ENCODE measurements at places on chromosomes 1 and 21.

- no peak for DNase-seq
These were observed 68.7 kb downstream of the KCNN3 start for GRCh38 chr1:154801234-154802011.

DNA sequence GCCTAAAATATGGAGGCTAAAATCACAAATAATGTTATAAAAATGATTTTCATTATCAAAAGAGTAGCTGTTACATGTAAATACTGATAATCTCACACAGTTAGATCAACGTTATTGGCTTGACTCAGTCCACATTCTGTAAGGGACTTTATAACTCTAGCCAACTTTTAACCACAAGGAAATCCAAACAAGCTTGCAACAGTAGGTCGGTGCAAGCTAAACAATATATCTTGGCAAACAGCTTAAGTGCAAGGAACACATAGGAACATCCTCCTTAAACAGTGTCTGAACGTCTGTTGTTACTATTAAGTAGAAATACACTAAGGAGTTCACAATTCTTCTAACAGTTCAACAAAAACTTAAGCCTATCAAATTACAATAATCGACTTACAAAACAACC, 126.7 kb downstream of the EIF4G3 start:
- DNase-seq = no peak

DNA sequence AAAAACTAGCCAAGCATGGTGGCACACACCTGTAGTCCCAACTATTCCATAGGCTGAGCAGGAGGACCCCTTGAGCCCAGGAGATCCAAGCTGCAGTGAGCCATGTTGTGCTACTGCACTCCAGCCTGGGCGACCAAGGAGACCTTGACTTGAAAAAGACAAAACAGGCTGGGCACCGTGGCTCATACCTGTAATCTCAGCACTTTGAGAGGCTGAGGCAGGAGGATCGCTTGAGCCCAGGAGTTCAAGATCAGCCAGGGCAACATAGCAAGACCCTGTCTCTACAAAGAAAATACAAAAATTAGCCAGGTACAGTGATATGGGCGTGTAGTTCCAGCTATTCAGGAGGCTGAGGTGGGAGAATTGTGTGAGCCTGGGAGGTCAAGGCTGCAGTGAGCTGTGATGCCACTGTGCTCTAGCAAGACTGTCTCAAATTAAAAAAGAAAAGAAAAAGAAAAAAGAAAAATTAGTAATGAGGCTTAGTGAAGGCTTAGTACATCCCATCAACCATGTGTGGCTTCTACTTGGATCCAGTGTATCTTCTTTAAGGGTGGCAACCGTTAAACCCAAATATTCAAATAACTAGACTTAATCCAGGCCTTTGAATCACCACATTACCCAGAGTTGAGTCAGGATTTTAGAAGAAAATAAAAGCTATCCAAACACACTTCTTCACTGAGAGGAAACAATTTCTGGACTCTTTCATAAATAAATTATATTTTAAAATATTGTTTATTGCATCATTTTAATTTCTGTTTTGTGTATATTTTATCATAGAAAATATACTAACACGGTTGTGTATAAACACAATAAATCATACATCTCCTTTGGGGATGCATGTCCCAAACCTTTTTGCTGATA, 74.3 kb upstream of the RAB4A start:
- DNase-seq = no peak

- no peak for DNase-seq
These were observed 22.1 kb downstream of the INSL5 start for GRCh38 chr1:66778969-66779368.

GRCh38 chr1:220458936-220459335, 69.0 kb upstream of the MARK1 start:
- no peak for DNase-seq

DNA sequence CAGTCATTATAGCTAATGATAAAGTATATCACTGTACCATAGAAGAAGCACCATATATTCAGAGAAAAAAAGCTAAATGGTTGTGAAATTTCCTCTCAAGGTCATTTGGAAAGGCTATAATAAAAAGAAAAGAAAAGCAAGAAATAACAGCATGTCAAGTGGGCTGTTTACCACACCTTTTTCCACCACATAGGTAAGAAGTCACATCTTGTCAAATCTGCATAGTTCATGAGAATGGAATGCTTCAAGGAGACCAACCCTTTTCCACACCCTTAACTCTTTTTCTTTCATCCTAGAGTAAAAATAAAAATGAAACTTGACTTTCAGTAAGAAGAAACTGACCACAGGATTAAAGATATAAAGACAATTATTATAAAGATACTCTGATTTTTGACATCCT, 91.2 kb downstream of the ATP6V1G3 start:
- no peak for DNase-seq

DNA sequence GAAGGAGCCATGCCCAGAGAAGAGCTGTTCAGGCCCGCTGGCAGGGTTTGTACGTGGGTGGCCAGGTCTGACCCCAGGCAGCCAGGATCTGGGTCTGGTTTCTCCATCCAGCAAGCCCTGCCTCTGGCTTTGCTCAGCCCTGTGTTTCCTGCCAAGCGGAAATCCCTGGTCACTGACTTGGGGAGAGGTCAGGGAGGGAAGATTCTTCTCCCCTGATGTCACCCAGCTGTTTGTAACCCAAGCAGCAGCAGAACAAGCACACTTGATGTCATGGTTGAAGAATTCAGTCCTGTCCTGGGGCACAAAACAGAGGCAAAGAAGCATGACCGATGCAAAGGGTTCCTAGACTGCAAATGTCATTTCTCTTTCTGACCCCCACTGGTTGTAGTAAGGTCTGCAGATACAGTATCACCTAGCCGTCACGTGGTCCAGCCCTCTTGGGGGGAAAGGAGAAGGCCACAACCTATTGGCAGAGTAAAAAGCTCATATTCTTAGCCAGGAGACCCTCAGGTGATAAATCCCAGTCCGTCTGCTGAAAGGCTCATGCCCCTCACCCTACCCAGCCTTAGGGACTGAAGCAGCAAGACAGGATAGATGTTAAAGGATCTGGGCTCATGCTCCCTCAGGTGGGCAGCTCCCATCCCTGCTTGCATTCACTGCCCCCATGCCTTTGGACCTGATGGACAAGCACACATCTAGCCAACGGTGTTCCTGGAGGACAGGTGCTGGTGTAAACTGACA, 120.9 kb downstream of the SYT2 start:
- DNase-seq = no peak

DNA sequence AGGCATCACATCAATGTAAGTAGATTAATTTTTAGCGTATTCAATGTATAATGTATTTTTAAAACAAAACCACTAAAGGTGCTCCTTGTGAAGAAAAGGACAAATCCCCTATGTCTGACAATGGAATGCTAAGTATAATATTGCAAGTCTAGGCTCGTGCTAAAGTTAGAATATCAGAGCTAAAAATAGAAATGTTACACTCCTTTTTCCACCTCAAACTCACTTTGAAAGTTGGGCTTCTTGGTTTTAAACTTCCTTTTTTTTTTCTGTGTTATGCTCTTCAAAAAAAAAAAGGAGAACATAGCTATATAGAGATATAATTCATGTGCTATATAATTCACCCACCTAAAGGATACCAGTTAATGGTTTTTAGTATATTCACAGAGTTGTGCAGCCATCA, 3.6 kb upstream of the SERBP1 start:
- DNase-seq = no peak

GRCh38 chr1:119831027-119831426, 19.8 kb upstream of the REG4 start:
- DNase-seq = no peak

GRCh38 chr21:39363607-39364555, 15.0 kb upstream of the HMGN1 start:
- no peak for DNase-seq

- no peak for DNase-seq
These were observed 24.8 kb downstream of the IVNS1ABP start for GRCh38 chr1:185292237-185292636.

GRCh38 chr1:208431721-208432120, 187.5 kb upstream of the PLXNA2 start:
- DNase-seq = no peak

DNA sequence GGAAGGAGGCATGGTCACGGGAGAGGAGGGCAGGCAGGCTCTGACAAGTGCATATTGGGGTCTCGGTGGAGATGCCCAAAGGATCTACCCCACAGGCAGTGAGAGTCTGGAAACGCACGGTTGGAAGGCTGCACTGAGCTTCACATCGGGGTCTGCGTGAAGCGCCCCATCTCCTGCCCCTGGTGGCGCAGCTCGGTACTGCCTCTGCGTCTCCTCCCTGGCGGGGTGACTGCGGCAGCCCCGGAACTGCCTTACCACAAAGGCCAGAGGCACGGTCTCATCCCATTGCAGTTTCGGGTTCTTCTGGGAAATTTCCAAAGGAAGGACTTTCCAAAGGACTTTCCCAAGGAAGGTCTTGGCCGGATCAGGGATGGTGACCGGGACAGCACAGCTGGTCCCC, 69.2 kb upstream of the AJAP1 start:
- peak; percentile 76 for DNase-seq

DNA sequence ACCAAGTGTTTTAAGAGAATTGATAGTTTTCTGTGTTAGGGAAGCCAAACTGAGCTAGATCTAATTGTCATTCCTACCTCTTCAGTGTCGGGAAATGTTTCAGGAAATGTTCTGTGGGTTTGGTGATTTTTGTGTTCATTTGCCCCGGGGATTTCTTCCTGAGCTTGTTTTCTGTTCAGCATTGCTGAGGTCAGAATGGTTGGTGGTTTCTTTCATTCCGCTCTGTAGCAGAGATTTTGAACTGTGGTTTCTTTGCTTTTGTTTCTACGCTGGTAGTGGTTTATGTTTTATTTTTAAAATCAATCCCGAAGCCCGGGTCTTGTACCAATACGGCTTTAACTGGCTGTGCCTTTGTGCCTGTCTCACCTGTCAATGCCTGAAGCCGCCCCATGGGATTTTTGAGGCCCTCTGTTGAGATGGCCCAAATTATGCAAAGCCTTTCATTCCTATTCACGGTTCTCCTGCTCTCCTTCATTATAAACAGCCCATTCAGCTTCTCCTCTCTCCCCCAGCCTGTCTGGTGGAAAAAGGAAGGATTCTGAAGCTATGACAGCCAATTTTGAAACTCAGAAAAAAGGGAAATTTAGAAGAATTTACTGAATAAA, 417.2 kb upstream of the KAZN start:
- no peak for DNase-seq

- no peak for DNase-seq
These were observed 25.9 kb downstream of the PCNX2 start for GRCh38 chr1:233269656-233270055.

GRCh38 chr1:207882692-207883091, 28.2 kb downstream of the CD34 start:
- DNase-seq = no peak

DNA sequence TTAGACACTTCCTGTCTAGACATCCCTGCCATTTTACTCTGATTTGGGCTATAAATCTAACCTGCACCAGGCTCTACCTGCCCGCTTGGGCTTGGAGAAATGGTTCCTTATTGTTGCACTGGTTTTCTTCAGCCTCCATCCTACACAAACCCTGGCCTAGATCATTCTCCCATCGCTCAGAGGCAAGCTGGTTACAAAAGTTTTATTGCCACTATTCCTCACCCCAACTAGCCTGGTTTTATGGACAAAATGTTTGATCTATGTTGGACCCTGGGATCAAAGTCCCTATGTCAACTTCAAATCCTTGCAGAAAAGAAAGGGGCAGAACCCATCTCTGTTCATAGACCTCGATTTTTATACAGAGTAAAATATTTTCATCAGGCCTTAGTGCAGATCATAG, 31.5 kb upstream of the MTF2 start:
- DNase-seq = no peak

DNA sequence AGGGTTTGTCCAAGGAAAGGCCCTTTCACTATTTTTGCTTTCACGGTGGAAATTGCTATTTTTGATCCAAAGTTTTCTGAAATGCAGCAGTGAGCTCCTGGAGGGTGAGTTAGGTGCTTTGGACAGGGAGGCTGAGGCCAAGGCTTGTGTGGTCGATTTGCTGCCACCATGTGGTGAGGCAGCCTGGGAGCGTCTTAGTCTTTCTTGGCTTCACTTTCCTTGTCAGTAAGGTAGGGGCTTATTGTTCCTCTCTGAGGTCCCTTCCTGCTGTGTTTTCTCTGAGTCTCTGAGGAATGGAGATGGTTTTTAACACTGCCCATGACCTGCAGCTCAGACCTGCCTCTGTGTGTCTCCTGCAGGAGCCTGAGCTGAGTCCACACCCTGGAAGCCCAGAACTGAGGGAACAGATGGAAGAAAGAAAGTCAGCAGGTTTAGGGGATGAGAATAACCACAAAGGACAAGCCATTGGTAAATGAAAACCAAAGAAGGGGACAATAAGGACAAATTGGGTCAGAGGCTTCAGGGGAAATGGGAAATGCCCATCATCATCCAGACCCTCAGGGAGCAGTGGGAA, 20.1 kb upstream of the S100A10 start:
- DNase-seq = peak; percentile 78

DNA sequence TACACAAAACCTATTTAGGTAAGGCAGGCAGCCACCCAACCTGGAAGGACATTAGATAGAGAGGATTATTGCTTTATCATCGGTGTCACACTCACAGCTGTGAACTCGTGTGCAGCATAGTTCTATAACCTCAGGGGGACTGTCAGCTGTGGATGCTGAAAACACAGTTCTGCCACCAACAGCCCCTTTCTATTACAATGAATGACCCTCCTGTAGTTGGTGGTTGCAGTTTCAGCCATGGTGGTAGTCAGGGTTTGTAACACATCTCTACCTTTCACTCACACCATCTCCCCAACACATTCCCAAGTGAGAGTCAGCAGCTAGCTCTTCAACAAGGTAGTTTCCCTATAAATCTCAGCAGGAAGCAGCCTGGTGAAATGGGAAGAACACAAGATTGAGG, 136.8 kb downstream of the ZC3H11B start:
- no peak for DNase-seq

DNA sequence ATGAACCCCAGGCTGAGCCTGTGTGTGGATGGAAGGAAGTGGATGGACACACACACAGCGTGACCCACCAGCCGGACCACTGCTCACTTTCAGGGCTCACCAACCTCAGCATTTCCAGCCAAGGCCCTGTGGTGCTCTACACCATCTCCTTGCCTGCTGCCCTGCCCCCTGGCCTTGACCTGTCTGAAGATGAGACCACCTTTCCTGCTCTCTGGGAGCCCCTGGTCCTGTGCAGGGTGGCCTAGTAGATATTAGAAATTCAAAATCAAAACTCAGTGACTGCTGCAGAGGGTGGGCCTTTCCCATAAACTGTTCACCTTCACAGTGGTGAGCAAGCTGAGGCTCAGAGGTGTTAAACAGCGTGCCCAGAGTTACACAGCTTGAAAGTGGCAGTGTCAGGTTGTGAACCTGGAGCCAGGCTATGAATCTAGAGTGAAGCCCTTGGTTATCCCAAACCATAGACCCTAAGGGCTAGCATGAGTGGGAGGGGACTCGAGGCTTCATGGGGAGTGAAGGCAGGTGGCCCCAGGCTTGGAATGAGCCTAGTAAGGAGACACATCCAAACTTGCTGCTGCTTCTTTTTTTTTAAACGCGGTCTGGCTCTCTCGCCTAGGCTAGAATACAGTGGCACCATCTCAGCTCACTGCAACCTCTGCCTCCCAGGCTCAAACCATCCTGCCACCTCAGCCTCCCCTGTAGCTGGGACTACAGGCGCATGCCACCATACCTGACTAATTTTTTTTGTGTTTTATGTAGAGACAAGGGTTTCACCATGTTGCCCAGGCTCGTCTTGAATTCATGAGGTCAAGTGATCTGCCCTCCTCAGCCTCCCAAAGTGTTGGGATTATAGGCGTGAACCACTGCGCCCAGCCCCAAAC, 41.5 kb downstream of the MAN1C1 start:
- DNase-seq = no peak

- DNase-seq = no peak
These were observed 30.3 kb downstream of the MSTO1 start for GRCh38 chr1:155640367-155640766.

GRCh38 chr1:9080705-9081291, 11.4 kb upstream of the SLC2A5 start:
- no peak for DNase-seq

- DNase-seq = no peak
These were observed 38.4 kb downstream of the ADAMTS1 start for GRCh38 chr21:26806801-26807295.
